T follicular helper cell (primary cell): ENCODE measurements at places on chromosomes 11 and 22.

DNA sequence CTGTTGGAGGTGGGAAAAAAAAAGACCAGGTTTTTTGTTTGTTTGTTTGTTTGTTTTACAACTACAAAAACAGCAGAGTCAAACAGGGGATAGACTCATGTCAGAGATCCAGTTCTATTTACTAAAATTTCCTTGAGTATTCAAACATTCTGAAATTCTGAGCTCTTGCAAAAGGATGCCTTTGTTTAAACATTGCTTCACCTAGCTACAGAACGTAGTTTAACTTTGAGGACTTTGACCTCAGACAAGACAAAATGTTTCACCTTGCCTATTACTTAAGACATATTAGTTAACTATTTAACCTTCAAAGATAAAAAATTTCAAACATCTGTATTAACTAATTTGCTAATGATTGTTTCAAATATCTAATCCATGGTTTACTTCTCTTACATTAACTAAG is 36.1 kb upstream of the GLYATL2 start:
- no peak for DNase-seq

- DNase-seq: no peak
These were observed 23.4 kb downstream of the SLN start for GRCh38 chr11:107688322-107688918.

- DNase-seq: no peak
These were observed 32.8 kb downstream of the MS4A2 start for GRCh38 chr11:60121264-60121663.

GRCh38 chr22:17907748-17908051 is 116.7 kb downstream of the MICAL3 start:
- no peak for DNase-seq

GRCh38 chr11:108931168-108931567 is 266.3 kb downstream of the DDX10 start:
- DNase-seq: no peak

DNA sequence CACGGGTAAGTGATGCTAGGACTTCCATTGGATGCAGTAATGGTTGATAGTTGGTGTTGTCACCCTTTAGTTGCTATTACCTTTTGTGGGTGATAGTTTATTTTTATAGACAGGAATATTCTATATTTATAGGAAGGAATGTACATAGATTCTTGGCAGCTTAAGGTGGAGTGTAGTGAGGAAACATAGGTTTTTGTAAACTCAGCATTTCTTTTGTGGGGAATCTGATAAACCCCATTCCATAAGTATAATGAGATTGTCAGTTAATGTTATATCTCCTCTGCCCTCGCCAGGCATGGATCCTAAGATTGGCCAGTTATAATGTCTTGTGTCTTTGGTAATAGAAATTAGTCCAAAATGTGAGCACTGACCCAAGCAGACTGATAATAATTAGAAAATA is 262.7 kb downstream of the JRKL start:
- no peak for DNase-seq

GRCh38 chr22:22026157-22026831 is 43.7 kb upstream of the TOP3B start:
- DNase-seq: no peak

- no peak for DNase-seq
These were observed 28.9 kb downstream of the RAB39A start for GRCh38 chr11:107957109-107957588.

GRCh38 chr22:49143812-49144211 is 683.9 kb downstream of the BRD1 start:
- DNase-seq: no peak

DNA sequence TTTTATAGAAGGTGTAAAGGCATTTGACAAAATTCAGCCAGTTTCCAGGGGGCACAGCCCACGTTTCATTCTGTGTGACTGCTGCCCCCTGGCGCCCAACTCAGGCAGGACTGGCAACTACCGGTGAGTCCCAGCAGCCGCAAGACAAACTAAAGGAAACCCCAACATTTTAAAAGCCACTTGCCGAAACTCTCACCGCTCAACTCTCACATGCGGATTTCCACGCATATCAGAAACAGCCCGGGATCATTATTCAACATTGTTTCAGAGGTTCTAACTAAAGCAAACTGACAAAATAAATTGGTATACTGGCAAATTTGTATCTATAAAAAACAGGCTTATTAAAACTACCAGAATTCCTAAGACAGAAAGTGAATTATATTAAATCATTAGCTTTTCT is 48.2 kb downstream of the MORC2 start:
- DNase-seq: peak; percentile 69

DNA sequence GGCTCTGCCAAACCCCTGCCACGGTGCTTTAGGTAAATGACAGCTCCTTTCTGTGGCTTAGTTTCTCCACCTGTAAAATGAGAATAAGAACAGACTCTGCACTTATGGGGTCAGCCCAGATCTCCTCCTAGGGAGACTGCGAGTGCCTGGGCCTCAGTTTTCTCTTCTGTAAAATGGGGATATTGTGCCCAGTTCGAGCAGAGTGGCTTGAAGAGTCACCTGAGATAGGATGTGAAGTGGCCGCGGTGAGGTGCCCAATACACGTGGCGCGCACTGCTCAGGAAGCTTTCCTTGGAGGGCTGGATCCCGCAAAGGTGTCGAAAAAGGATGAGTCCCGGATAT is 473 bp upstream of the EMID1 start:
- DNase-seq: no peak

DNA sequence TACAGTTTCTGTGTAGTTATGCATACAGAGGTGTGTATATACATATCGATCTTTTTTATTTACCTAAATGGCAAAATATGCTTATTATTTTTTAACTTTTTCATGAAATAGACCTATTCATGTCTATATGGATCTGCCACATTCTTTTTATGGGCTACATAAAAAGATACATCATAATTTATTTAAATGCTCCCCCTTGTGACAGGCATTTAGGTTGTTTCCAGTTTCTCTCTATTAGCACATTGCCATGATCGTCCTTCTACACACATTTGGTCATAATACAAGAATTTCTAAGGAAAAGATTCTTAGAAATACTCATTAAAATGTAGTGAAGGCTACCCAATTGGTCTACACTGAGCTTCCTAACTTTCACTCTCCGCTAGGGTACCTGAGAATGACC is 1067.4 kb downstream of the OPCML start:
- no peak for DNase-seq

GRCh38 chr11:8354622-8355415 is 91.1 kb upstream of the LMO1 start:
- DNase-seq: no peak

DNA sequence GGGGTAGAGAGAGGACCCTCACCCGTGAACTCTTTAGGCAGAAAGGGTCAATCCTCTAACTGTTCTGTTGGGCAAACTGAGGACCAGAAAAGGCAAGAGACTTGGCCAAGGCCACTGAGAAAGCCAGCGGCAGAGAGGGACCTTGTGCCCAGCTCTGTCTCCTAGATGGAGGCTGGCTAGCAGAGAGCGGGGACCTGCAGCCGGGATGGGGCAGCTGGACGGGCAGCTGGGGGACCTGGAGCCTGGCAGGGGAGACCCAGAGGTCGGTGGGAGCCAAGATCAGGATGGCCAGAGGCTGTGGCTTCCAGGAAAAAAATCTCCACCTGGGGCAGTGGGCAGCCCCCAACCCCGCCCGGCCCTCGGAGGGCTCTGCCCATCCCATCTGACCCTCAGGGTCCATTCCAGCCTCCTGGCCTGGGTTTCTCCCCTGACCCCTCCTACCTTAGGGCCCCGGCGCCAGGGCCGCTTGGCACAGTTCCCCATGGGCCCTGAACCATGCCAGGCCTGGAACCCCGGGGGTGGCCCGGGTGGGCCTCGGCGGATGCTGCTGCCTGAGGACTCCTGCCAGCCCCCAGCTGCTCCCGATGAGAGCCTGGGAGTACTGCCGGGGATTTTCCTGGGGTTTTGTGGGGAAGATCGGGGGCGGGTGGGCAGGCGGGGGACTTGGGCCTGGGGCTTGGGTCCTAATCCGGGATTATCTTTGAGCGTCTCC is at the start of gene CABP2:
TSS of gene CABP2 (minus strand) at position 603 of the 712 bp plus-strand sequence. CDS start at position 483, 120 bp downstream.
- no peak for DNase-seq

DNA sequence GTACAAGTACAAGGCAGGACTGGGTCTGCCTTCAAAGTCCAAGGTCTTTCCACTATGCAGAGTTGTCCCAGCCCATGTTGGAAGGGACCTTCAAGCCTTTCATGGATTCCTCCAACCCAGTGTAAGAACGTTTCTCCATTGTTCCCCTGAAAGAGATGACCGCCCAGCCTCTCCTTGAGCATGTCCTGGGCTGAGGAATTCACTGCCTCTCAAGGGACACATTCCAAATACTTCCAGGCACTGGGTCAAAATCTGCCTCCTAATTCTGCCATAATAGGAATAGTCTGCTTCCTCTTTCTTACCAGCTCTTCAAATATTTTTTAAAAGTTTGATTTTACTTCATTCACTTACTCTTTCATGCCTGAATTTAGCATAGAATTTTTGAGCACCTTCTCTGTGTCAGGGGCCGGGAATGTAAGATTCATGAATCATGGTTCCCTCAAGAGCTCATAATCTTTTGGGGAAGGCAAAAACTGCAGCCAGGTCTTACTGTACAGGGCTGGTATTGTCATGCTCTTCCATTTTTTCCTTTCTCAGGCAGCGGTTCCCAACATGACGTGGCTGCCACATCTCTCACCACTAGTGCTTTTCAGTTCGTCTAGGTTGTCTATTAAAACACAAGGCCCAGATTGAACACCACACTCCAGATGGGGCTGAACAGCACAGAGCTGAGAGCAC is 143.3 kb upstream of the TBCEL start:
- DNase-seq: no peak
